NCI-H2081 (cell line): ENCODE measurements at places on chromosomes 7 and 10.

- DNase-seq = no peak
Observed at GRCh38 chr7:95095259-95095965, 188.0 kb downstream of the PPP1R9A start.

DNA sequence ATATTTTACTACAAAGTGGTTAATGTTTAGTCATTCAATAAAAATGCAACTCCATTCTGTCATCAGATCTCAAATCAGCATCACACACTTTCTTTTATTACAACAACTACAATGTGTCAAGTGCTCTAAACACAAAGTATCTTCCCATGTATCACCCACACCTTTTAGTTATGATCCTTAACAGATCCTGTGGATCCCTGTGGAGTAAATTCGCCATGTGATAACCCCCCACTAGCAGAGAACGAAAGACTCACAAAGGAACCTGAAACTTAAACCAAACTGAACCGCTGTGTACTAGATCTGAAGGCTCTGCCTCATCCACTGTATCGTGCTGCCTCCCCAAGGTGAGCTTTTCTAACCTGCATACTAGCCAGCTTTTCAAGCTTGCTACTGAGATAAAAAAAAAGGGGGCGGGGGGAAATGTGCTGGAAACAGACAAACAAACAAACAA, 1.7 kb downstream of the DPY19L1 start:
- no peak for DNase-seq

GRCh38 chr7:117176206-117176605, 146.7 kb downstream of the WNT2 start:
- DNase-seq = no peak

- DNase-seq = no peak
Observed at GRCh38 chr10:132414402-132415016, 17.5 kb downstream of the PWWP2B start.

- peak; percentile 81 for DNase-seq
Observed at GRCh38 chr10:80173466-80173865, 31.9 kb downstream of the ANXA11 start.

DNA sequence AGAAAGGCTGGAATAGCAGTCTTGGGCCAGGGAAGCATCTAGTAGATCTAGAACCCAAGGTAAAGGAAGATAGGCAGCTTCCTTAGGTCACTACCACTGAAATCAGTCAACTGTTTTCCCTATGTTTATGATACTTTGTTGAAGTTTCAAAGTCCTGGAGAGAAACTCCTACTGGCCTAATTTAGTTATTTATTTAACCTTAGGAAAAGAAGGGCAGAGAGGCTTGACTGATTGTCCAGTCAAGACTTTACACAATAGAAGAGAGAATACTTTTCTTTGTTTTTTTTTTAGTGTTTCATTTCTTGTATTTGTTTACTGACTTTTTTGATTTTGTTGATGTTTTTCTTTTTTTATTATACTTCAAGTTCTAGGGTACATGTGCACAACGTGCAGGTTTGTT, 138.9 kb upstream of the PHYHIPL start:
- DNase-seq = no peak

DNA sequence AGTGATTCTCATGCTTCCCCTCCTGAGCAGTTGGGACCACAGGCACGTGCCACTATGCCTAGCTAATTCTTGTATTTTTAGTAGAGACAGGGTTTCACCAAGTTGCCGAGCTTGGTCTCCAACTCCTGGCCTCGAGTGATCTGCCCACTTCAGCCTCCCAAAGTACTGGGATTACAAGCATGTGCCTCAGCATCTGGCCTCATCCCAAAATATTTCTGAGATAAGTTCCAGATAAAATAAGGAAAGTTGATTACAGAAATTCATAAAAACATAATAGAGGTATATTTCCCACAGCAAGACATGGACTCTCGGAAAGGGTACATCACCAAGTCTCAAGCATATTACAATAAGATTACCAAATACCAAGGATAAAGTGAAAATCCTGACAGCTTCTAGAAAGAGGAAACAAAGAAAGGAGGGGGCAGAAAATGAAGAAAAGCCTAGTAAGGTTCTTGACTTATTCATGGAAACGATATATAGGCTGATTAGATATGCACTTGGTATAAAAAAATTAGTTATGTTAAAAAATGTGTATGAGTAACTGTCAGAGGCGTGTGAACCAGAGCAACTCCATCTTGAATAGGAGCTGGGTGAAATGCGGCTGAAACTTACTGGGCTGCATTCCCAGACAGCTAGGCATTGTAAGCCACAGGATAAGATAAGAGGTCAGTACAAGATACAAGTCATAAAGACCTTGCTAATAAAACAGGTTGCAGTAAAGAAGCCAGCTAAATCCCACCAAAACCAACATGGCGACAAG, 35.0 kb downstream of the IQUB start:
- no peak for DNase-seq

DNA sequence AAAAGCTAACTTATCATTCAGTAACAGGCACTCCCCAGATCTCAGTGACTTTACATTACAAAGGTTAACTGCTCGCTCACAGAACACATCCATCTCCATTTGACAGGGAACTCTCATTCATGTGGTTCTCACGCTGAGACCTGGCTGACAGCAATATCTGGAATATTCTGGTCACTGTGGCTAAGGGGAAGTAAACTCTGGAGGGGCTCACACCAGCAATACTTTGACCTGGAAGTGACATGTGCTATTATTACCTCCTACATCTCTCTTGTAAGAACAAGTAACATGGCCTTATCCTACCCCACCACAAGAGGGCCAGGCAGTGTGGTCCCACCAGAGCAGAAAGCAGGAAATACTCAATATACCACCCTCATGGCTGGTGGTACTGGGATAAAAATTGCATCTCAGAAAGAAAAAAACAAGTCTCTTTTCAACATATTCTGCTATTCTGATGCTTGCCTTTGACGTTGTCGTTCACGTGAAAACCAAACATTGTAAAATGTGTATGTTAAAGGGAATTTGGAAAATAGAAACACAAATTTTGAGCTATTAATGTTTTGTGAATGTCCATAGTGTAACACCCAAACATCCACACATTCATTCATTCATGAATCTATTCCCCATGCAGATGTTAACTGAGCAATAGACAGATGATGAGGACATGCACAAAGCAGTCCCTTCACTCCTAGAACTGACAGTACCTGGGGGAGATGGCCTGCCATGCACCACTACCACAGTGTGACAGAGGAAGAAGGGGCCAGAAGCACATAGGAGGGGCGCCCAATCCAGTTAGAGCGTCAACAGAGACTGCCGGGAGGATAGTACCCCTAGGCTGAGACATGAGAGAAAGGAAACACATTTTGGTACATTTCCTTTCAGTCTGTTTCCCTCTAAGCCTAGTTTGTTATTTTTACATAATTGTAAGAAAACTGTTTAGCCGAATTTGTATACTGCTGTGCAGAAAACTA, 166.0 kb upstream of the SP4 start:
- peak; percentile 58 for DNase-seq

- DNase-seq = no peak
Observed at GRCh38 chr10:6491841-6492609, 88.1 kb downstream of the PRKCQ start.

- DNase-seq = no peak
Observed at GRCh38 chr7:40760293-40760964, 625.6 kb downstream of the SUGCT start.

DNA sequence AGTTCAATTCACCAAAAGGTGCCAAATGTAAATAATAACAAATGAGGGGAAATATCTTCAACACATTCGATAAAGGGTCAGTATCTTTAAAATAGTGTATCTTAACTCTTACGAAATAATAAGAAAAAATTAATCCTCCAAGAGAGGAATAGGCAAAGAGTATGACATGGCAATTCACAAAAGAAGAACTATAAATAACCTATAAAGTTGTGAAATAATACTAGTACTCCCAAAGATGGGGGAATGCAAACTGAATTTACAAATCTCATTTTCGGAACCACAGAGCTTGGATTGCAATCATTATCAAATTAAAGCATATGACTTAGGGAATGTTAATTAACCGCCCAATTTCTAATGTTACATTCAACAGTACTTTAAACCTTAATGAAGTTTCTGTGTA, 78.2 kb upstream of the TARP start:
- no peak for DNase-seq

GRCh38 chr7:35908331-35909216, 107.7 kb downstream of the SEPTIN7 start:
- DNase-seq = no peak

- no peak for DNase-seq
Observed at GRCh38 chr7:71982851-71983250, 429.3 kb downstream of the CALN1 start.

DNA sequence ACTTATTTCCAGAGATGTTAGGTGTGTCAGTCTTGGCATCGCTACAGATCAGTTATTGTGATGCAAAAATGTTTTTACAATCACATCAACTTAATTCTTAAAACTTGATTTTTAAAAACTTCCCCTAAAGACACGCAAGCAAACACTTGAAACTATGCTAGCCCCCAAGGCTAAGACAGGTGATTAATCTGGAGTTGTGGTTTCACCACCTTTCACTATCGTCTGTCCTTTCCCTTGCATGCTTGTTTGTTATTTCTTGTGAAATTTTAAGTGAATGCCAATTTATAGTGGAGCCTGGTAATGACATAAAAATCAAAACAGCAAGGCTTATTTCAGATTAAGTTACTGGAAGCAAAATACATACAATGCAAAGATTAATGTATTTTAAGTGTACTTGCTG, 70.4 kb downstream of the SLC35B4 start:
- DNase-seq = no peak

- no peak for DNase-seq
Observed at GRCh38 chr7:47941136-47941844, 7.0 kb downstream of the PKD1L1 start.

DNA sequence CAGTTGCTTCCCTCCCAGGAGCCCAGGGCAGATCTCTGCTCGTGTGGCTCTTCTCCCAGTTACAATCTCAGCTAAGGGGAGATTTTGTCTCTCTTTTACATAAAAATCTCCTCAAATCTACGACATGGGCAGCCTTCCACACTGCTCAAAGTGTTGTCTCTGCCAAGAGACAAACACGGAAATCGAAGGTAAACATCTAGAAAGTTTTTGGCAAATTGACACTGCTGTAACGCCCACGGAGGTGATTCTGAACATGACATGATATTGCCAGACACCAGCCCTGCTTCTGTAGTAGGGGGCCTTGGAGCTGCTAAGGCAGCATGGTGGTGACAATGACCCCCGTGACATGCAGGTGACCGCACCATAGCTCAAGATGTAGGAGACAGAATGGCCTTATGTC, 128.3 kb downstream of the CCDC3 start:
- no peak for DNase-seq

- DNase-seq = peak; percentile 55
Observed at GRCh38 chr7:75638594-75639070, 100.1 kb downstream of the HIP1 start.

- DNase-seq = no peak
Observed at GRCh38 chr7:1073142-1073977, 14.6 kb upstream of the GPER1 start.

DNA sequence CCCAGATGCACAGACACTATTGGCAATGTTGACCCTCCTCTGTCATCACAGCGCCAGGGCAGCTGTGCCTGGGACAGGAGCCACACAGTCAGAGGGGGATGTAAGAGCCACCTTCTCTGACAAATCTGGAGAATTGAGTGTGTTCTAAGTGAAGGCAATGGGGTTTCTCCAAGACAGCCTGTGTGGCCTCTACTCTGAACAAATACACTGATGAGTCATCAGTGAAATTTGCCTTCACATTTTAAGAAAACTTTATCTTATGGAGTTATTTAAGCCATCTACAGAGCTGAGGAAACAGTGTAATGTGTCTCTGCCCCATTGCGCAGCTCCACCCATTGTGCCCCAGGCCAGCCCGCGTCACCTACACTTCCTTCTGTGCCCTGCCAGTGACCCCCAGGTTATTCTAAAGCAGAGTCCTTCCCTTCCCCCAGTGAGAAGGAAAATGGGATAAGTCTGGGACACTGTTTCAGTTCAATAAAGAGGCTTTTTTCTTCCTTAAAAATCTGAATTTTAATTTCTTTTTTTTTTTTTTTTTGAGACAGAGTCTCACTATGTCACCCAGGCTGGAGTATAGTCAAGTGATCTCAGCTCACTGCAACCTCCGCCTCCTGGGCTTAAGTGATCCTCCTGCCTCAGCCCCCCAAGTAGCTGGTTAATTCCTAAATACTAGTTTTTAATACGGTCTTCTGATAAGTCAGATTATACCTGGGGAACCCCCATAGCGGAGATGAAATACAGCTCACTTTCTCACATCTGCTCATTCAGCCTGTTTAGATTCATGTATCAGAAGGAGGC, 21.8 kb downstream of the AKR1E2 start:
- DNase-seq = no peak

DNA sequence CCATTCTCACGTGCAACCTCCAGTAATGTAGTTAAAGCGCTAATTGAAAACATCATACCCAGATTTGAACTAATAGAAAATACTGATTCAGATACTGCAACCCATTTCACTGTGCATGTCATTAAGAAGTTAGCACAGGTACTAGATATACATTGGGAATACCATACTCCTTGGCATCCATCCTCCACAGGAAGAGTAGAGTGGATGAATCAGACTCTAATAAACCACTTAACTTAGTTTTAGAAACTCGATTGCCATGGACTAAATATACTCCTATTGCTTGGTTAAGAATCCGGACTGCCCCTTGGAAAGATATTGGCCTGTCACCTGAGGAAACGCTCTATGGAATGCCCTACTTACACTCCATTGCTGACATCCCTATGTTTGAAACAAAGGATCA, 9.5 kb downstream of the AKR1B15 start:
- DNase-seq = no peak

- DNase-seq = no peak
Observed at GRCh38 chr10:71516890-71517289, 120.2 kb downstream of the CDH23 start.

- DNase-seq = no peak
Observed at GRCh38 chr10:64896582-64896981, 1375.4 kb downstream of the REEP3 start.

DNA sequence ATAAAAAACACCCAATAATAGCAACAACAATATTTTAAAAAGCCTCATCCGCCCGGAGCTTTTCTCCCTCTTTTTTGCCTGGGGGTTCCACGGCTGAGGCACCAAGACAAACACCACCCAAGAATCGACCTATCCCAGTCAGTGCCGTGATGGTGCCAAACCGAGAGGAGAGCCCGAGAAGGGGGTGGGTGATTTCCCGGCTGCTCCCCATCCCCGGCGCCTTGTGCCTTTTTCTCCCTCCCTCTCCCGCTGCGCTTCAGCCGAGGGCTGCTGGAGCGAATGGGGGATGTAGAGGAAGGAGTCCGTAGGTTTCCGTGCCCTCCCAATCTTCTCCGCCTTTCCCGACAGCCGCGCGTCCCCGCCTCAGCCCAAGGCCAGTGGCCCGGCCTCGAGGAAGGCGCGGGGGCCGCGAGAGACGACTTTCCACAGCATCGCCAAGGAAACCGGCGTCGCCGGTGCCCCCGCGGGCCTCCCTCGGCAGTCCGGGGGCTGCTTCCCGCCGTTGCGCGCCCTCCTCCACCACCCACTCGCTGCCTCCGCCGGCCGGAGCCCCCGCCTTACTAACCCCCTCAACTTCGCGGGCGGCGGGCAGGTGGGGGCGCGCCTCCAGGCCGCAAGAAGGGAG, 1.3 kb downstream of the EGR2 start:
- no peak for DNase-seq

- DNase-seq = no peak
Observed at GRCh38 chr7:150686030-150686631, 625 bp downstream of the GIMAP2 start.

GRCh38 chr10:63355682-63356081, 110.1 kb downstream of the JMJD1C start:
- no peak for DNase-seq
